ENCODE measurements at places on chromosomes 7 and 10.

- DNase-seq, result no peak
Measured at GRCh38 chr7:87127019-87127418, 25.2 kb upstream of the DMTF1 start.

DNA sequence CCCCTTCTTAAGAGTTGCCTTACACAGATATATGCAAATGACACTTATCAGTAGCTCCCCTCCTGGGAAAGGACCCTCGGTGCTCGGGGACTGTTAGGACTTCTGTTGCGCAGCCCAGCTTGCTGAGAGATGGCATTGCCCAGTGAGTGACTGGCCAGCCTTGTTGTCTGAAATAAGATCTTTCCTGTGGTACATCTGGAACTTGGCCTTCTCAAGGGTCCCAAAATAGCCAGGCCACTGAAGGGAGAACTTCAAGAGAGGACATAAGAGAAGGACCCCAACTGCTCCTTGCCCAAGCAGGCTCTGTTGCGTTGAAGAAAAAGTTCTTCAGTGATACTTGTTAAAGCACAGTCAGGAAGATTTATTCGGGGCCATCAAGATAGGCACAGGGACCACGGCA is 17.3 kb downstream of the BAG3 start:
- DNase-seq, result no peak

DNA sequence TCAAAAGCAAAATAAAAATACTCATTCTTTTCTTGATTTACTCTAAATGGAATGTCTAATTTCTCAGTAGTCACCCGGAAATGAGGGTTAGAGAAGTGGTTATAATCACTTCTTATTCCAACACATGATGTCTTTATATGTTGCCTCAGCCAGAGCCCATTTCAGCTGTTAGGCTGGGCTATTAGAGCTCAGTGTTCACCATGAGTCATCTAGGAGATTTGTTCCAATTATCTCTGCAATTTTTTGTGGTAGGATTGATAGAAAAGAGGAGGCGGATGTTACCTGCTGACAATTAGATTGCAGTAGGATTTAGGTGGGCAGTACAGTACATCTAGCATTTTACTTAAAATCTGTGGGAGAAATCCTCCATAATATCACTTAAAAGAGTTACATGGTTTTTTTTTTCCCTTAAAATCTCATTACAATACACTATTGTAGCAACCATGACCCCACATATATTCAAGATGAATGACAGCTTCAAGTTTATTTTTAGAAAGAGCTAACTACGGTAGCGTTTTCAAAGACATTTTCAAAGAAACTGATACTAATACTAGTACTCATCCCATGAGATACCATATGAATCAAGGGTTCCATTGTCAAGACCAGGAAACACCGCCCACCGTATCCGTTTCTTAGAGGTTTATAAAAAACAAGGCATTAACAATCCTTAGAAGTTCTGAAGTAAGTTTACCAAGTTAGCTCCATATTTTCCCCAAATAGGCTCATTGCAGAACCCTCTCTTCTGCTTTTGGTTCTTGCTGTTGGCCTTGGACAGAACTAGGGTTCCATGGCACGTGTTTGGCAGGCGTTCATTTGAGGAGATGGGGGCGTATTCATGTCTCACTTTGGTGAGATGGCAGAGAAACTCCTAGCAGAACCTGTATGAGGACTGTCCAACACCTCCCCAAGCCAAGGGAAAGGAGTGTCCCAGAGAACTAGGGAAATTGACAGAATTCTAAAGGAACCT is 10.4 kb downstream of the CPA2 start:
- DNase-seq, result peak; percentile 34

DNA sequence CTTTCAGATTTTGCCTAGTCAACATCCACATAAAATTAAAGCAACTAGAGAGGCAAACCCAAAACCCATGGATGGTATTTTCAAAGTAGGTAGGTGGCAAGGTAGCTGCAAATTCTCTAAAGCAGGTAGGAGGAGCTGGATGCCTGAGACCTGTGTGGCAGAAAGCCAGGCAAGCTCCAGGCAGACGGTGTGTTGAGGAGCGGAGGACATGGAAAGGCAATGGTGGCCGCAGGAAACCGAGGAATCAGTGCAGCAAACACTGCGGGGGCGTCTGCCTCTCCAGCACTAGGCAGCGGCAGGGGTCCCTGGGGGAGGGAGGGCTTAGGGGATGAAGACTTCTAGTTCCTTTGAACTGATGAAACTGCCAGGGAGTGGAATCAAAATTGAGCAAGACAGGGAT is 101.3 kb downstream of the GALNT11 start:
- no peak for DNase-seq

DNA sequence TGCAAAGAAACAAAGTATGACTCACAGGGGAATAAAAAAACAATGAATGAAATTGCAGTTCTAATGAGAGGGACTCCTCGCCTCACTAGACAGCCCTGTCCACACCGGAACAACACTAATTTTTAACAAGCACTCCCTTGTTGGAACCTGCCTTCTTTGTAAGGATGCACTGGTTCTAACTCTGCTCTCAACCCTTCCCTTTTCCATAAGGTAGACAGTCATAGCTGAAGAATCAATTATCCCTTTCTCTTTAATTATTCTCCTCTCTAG is 65.1 kb downstream of the TSPAN12 start:
- DNase-seq, result no peak

DNA sequence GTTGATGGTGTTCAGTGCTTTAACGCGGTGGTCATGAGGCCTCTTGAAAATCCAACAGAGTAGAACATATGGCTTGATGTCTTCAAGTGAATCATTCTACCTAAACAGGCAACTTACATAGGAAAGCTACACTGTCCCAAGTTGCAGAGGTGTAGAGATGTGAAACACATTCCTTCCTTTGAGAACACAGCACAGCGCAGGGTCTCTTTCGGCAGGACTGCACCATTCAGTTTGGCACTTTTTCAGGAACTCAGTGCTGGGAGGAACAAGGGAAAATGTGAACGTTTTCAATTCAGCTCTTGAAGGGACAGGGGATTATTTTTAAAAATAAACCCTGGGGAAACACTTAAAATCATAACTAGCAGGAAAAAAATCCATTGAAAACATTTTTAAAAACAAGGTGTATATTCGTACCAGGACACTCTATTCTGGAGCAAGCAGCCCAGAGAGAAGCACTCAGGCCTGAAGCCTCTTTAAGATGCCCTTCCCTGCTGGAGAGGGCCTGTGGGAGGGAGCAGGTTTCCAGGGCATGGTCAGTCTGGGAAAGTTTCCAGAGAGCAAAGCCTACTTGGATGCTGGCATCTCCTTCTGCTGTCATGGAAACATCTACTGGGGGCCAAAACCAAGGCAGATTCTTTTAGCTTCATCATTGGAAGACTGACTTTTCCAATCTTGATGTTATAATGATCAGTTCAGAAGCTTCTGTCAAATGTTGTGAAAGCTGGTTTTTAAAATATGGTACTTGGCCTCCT is 60.4 kb upstream of the NPVF start:
- DNase-seq, result no peak

DNA sequence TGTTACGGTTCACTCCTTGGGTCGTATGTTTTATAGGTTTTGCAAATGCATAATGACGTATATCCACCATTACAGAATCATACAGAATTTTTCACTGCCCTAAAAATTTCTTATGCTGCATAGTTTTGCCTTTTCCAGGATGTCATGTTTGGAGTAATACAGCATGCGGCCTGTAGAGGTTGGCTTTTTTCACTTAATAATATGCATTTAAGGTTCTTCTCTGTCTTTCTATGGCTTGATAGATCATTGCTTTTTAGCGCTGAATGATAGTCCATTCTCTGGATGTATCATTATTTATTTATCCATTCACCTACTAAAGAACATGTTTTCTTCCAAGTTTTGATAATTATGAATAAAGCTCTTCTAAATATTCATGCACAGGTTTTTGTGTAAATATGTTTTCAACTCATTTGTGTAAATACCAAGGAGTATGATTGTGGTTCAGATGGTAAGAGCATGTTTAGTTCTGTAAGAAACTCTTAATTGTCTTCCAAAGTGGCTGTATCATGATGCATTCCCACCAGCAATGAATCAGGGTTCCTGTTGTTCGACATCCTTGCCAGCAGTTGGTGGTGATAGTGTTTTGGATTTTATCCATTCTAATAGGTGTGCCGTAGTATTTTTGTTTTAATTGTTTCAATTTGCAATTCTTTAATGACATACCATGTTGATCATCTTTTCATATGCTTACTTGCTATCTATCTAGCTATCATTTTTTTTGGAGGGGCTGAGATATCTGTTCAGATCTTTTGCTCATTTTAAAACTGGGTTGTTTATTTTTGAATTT is 531.2 kb upstream of the GHITM start:
- no peak for DNase-seq

- no peak for DNase-seq
Measured at GRCh38 chr7:42766782-42767423, 145.0 kb downstream of the C7orf25 start.

DNA sequence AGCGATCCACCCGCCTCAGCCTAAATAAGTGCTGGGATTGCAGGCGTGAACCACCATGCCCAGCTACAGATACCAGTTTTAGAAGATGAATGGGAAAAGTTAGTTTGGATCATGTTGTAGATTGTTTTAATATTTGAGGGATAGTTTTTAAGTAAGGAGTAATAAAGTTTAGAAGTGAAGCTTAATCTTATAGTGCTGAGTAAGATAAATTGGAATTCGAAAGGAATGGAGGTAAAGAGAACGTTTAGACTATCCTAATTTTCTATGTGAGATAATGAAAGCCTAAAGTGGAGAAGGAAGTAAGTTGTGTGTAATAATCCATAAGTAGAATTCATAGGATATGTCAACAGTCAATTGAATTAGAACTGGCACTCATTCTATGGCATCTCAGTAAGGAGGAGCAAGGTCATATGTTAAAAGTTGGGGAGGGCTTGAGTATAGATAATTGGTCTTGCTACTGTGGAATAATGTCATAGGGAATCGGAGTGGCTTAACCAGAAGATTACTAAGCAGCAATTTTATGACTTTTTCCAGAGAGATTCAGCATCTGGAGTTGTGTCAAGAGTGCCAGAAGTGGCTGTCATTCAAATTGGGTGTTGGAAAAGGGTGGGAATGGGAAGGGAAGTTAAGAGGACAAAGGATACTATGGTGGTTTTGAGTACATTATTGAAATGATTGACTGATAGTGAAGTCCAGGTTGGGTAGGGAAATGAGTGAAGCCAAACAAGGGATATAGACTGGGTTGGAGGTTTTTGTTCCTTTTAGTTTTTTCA is 12.1 kb downstream of the TAX1BP1 start:
- no peak for DNase-seq

DNA sequence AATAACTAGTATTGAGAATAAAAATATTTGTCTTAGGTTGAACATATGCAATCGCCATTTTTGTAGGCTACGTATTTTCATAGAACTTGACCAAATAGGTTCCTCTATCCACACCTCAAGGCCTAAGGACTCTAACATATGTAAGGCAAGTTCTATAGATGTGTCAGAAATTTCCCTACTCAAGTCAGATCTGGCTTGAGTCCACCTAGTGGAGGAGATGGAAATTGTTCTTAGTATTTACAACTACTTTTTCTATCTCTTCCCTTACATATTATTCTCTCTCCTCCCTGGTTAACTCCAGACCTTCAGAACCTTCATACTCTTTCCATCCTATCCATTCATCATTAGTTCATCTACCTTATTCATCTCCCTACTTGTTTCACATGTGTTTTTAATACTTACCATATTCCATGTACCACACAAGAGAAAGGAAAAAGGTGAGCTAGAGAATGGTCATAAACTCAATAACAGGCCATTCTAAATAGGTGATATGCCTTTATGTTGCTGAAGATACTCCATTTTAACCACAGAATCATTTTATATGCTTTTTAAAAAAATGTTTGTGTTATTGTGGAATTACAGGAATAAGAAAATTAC is 174.5 kb upstream of the HDAC9 start:
- DNase-seq, result no peak

- no peak for DNase-seq
Measured at GRCh38 chr7:128350708-128351295, 7.1 kb upstream of the RBM28 start.

DNA sequence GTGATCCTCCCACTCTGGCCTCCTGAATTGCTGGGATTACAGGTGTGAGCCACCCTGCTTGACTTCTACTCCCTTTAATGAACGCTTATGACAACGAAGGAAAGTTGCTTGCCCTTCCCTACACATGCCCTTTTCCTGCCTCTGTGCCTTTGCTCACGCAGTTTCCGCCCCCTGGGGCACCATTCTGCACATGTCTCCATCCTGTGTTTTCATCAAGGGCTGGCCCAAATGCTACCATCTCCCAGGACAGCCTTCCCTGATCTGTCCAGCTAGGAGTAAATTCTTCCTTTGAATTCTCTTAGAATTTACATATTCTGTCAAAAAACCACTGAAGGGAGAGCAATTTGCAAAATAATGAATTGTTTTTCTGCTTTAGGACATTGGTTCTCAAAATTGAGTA is 50.0 kb upstream of the KMT2C start:
- DNase-seq, result no peak

DNA sequence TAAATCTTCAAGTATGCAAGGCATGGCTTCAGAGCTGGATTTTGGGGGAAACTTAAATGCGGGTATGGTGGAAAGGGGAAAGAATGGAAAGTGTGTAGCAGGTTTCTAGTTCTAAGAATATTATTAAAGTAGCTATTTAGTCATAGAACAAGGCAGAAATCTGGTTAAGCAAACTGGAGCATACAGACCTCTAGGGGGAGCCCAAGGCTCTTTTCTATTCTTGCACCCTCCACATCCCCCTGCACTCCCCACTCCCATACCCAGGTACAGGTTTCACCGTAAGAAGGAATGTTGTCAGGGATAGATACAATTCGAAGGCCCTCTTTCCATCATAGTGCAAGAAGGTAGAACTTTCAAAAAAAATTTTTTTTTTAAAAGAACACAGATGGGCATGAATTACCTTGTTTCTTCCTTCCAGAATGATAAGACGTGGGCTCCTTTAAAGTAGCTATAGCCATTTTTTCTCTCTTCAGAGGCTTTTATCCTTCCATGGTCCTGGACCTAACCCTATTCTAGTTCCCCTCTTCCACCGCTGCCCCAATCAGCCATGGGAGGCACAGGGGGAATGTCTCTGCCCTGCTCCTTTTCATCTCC is 41.5 kb upstream of the SMIM30 start:
- DNase-seq, result no peak

DNA sequence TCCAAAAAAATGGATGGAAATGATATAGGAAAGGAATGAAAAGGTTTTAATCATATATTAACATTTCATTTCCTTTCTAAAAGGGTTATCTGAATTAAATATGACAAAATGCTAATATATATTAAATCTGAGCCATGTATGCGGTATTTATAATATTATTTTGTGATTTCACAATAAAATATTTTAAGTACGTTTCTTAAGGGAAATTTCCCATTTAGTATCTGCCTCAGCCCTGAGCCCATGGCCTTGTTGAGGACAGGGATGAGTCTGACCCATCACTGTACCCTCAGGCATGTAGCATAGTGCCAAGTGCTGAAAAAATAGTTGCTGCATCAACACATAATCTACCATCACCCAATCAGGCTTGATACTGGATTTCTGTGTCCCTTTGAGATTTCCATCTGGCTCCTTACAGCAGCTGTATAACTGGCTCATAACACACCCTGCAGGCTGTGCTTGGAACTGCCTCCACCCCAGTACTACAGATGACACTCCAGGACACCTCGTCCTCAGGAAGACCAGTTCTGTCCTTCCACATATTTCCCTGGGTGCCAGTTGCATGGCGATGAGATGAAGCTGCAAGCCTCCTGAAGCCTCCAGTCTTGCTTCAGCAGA is 59.4 kb upstream of the ASAH2 start:
- no peak for DNase-seq

Measured in GM04503 (cell line).